ENCODE measurements at places on chromosomes 2 and 18.

GRCh38 chr2:222943820-222944219 lies 83.0 kb downstream of the ACSL3 start:
- no peak for DNase-seq

DNA sequence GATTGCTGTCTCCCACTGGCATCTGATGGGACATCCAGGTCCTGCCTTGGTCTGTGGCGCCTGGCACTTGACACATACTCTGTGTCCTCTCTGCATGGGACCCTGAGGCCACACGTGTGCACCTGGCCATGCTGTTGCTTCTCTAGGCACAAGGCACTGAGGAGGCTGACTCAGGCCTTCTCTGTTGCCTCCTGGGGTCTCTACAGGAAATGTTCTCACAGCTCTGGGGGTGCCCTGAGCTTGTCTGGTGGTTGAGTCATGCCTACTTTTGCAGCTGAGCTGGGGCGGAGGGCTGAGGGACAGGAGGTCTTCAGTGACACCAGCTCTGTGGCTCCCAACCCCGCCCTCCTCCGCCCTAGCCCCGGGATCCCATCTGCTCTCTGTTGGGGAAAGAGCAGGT lies 207.0 kb upstream of the HS6ST1 start:
- no peak for DNase-seq

DNA sequence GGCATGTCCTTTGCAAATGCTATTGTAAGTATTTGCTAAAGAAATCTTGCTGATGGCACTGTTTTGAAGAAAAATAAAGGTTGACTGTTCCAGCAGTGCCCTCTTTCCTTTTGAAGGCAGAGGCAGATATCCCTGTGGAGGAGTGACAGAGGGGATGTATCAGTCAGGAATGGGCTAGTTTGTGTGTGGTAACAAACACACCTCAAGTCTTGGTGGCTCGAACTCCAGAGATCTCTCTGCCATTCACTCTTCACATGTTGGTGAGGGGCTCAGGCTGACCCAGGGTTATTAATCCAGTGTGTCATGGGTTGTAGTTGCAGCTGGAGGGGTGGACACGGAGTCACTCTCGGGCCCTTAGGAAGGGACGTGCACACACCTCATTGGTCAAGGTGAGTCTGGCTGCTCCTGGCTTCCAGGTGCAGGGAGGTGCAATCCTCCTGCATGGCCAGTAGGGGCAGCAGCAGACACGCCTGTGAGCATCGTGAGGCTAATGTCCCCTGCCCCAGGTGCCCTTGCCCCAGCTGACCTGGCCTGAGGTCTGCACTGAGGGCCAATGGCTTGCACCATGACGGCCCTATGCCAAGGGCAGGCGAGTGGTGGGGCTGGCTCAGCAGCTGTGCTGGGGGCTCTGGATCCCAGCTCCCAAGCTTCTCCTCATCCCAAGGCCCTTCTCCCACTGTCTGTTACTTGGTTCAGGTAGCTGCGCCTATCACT lies 146.5 kb downstream of the ASB1 start:
- DNase-seq, result no peak

DNA sequence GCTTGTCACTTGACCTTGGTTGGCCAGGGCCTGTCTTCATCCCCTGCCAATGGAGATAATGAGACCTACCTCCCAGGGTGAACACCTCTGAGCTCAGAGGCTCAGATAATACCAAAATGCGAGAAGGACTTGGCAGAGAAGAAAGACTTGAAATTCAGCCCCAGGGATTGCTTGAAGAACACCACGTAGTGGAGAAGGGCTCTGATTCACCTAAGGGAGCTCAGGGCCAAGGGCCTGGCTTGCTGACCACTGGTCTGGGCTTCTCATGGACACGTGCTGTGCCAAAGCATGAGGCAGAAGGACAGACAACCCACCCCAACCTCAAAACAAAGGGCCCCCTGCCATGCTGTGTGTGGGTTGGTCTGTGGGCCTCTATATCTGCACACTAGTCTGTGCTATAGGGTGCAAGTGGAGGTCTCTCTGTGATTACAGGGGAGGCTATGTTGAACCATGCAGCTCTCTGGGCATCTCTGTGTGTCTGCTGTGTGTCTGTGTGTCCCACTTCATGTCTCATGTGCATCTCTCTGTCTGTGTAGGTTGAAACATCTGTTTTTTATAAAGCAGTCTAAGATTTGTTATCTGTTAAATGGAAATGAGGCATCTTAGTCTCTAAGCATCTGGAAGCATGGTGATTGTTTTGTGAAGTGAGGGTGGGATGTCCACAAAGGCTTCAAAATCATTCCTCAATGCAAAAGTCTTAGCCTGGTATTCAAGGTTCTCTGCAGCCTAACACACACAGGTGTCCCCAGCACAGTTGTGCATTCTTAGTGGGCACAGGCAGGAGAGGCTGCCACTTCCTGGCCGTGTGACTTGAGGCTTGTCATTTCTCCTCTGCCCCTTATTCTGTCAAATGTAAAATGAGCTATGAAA lies 61.0 kb upstream of the EPAS1 start:
- no peak for DNase-seq

DNA sequence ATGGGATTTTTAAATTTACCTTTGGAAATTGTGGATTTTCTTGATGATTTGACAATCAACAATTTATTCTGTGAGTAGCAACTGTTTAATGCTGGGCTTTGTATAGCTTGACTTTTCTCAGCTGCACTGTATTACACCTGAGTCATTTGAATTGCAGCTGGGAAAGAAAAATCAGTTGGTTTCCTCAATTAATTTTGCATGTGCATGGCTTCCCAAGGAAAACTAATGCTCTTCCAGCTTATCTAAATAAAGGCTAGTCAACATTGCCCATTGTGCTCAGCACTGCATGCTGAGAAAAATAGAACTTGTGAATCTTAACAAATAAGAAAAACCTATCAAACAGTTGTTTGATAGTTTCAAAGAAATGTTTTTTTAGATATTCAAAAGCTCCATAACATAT lies 268.3 kb upstream of the CDH20 start:
- DNase-seq, result no peak

GRCh38 chr2:38551746-38552145 lies 51.0 kb downstream of the HNRNPLL start:
- DNase-seq, result no peak
